ENCODE measurements at places on chromosomes 3 and 15. TPM values are rescaled to one million over a fixed set of nuclear protein-coding genes. Genes with fewer than 3 reads are reported as not detected.

Gene MYH15
- total RNA-seq: 11.2 TPM

- no peak for DNase-seq
Observed at GRCh38 chr3:133886031-133886722, 9.5 kb downstream of the RAB6B start.

Gene IL17RD
- 12.3 TPM for total RNA-seq

DNA sequence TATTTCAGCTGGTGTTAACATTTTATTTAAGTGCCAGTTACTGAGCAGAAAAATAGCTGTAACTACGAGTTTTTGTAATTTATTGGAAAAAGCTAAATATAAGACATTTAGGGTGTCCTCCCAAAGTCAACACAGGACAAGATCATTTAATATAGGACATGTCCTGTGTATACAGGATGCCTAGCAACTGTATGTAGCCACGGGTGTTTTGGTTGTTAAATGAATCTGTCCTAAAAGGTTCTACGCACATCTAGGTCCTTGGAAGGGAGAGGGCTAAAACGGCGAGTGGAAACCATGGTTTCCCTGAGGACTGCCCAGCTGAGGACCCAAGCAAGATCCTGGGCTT is 565 bp upstream of the ZNF621 start:
- DNase-seq: no peak

Gene GPR149
- not detected for total RNA-seq

Gene GPR62
- not detected for total RNA-seq

Gene MED12L
- total RNA-seq: 6.4 TPM

Gene TNFSF10
- total RNA-seq: 0.20 TPM

Gene SLC7A14
- total RNA-seq: not detected

GRCh38 chr15:40902605-40903561 is 8.6 kb downstream of the VPS18 start:
- no peak for DNase-seq

DNA sequence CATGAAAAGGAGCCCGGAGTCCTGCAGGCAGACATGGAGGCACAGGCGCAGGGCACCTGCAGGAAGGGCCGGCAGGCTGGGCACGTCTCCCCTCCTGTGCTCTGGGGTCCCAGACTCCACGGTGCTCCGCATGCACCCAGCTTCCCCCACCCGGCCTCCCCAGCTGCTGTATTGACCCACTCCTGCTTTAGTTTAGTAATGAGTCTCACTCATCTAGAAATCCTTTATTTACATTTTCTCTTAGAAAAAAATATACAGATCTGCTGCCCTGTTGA is 8.5 kb downstream of the MESP2 start:
- no peak for DNase-seq

Gene AADACL2
- not detected for total RNA-seq

Gene PLSCR5
- total RNA-seq: not detected

- DNase-seq: no peak
Observed at GRCh38 chr3:170055209-170055608, 17.4 kb downstream of the GPR160 start.

Gene GOLGA6D
- total RNA-seq: 0.12 TPM

Gene GPR156
- 0.15 TPM for total RNA-seq

Gene GPR27
- not detected for total RNA-seq

DNA sequence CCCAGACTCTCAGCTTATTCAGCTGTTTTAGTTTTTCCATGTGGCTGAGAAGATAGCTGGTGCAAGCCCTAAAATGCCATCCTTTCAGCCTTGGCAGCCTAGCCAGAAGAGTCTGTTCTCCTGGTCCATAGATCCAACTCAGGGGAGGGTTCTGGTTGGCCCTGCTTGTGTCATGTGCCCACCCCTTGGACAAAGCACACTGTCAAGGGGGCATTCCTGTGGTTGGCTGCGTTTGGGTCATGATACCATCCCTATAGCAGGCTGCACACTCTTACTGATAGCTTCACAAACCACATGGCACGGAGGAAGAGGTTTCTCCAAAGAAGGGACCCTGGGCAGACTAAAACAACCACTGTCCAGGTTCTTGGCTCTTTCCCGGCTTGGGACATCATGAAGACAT is 8.4 kb upstream of the FSTL1 start:
- no peak for DNase-seq

GRCh38 chr3:196968233-196969133 is at the start of gene PIGZ:
PIGZ (minus strand) TSS chr3:196968833; CDS start chr3:196952031, 16,802 bp downstream.
- no peak for DNase-seq

Measured in HCT116 (cell line).